ENCODE measurements at places on chromosomes 3 and 15.

DNA sequence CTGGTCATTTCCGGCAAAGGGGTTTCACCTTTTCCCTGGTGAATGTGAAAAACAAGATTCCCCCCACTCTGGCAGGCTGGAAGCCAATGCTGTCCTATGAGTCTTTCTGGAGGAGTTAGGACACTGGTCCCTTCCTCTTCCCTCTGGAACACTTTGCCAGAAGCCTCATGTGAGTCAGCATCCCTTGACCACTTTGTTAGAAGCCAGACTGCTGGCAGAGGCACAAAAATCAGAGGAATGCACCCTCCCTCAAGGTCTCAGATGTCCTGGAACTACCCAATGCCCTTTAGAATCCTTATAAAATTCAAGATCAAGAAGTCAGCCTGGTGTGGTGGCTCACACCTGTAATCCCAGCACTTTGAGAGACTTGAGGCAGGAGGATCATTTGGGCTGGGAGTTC, 26.6 kb downstream of the ITGB5 start:
- no peak for DNase-seq

GRCh38 chr3:150393745-150394144, 14.4 kb upstream of the TSC22D2 start:
- no peak for DNase-seq

DNA sequence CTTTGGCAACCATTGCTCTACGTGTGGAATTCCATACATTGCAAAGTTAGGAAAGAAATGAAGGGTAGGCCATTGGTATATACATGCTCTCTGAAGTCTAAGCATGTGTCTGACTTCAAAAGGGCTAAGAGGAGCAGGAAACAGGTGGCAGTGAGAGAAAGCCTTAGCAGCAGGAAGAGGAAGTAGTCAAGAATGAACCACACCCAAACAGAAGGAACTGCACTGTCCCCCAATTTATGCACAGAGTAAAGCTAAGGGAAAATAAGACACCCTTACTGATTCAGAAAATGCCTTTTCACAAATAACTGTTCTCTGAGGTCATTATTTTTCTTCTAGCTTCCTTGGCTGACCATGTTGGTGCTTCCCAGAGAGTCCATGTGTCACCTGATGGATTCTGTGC, 575.4 kb downstream of the NTRK3 start:
- no peak for DNase-seq

DNA sequence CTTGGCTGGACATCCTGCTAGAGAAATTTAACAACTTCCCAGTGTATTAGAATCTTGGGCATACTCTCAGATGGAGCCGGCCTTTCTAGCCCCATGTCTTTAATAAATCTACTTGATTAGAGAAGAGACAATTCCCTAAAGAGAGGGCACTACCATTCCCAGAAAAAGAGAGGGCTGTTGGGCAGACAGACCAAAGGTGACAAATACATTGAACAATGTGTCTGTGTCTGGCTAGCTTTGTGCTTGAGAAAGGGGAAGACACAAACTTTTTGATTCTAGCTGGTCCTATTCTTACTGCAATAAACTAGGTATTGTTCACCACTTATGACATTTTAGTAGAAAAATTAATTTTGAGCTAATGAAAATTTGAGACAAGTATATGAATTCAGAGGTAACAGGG, 57.7 kb downstream of the DUT start:
- no peak for DNase-seq

- DNase-seq = no peak
Measured at GRCh38 chr3:164984947-164985346, 93.3 kb downstream of the SI start.

DNA sequence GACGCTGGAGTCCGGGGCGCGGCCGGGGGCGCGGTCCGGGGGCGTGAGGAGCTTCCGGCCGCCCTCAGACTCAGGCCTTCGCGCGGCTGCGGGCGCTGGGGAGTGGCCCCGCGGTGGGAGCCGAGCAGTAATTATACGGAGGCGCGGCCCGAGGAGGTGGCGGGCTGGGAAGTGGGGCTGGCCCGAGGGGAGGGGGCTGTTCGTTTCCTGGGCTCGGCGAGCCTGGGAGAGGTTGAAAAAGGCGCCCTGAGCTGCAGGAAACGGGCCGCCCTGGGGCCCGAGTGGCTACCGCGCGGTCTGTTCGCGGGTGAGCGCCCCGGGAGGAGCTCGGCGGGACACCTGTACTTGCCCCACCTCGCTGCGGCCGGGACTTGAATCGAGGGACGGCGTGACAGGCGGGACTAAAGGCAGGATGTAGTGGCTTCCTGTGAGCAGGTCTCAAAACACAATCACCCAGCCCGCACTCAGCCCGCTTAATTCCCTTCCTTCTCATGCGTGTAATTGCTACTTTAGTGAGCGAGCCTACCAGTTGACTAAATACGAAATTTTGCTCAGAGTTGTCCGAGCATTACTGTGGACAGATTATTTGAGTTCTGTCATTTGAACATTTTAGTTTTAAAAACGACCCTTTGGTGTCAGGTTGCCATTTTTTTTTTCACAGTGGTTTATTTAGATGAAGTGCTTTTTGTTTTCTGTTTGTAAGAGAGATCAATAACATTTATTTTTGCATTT, 860 bp downstream of the RASA2 start:
- peak; percentile 80 for DNase-seq

DNA sequence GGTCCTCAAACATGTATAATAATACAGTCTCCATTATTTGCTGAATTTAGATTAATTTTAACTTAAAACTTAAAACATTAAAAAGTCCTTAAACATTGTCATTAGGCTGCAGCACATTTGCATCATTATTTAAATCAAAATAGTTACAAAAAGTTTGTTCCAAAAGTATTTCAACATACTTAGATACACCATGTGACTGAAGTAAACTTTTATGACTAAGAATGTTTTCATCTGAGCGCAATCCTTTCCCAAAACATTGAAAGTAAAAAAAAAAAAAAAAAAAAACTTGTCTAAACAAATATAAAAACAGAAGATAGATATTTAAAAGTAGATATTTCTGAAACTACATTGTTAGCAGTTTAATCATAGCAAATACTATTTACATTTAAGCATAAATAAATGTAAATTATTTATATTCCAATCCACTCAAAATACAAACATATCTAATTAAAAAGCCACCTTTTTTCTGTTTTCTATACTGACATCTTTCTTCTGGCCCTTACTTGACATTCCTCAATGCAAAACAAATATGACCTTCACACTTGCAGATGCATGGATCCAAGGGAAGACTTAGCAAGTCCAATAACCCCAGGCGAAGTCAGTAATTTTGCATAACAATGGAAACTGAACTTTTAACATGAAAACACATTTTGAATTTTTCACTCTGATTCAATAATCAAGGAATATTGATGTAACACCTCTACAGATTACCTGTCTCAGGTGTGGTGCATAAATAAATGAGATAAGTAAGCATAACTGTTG, 10.3 kb downstream of the FAM227B start:
- no peak for DNase-seq

GRCh38 chr3:128998561-128998960, 2.5 kb upstream of the EFCC1 start:
- no peak for DNase-seq

- no peak for DNase-seq
Measured at GRCh38 chr3:47897954-47898353, 95.0 kb downstream of the DHX30 start.
